Suprapubic skin (tissue), 4 donors: ENCODE measurements at places on chromosomes 3 and 15. TPM values are rescaled to one million over a fixed set of nuclear protein-coding genes. Genes with fewer than 3 reads are reported as not detected.

DNA sequence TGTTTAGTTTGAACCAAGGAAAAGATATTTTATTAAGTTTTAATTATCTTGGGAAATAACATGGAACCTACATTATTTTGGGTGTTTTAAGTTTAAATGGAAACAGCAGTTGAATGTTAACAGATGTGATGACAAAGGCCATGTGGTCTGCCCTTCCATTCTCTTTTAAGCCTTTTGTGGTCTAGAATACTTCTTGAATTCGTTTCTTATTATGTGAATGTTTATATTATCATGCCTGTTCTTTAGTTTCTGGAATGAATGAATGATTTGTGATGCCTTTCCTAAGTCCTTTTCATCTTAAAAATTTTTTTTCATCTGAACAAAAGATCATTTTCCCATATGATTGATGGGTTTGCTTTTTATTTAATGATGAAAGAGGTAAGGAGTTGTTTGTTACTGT is 44.6 kb downstream of the SNRK start:
- no peak for DNase-seq

- DNase-seq, result no peak
These were observed 238.7 kb downstream of the ISL2 start for GRCh38 chr15:76575274-76575673.

DNA sequence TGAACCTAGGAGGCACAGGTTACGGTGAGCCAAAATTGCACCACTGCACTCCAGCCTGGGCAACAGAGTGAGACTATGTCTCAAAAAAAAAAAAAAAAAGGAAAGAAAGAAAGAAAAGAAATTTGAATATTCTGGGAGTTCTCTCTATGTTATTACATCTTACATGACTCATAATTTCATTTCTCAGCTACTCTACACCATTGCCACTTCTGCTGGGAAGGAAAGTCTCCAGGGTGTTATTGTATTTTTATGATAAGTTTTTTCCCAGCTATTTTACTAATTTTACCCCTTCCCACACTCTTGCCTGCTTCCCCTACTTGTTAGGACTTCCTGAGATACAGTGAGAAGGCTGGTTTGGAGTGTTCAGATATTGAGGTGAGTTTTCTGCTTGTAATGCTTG is 69.7 kb upstream of the UMPS start:
- DNase-seq, result no peak

GRCh38 chr15:69591905-69592508 is 139.4 kb downstream of the RPLP1 start:
- DNase-seq, result no peak

- no peak for DNase-seq
These were observed 211.8 kb downstream of the NAALADL2 start for GRCh38 chr3:175070946-175071345.

DNA sequence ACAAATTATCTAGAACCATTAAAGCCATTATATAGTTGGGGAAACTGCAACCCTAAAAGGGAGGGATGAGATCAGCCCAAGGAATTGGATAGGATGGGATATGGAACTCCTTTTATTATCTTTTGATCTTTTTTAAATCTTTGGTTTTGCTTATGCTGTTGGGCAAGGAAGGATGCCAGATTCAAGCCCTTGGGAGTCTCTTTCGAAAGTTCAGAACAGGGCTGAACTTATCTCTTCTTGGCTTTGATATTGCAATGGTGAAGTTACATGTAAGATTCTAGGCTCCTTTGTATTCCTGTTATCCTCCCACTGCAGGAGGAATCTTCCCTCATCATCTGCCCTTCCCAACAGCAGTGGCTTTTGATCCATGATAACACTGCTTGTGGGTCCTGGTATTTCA is 10.0 kb upstream of the SLC22A13 start:
- no peak for DNase-seq

DNA sequence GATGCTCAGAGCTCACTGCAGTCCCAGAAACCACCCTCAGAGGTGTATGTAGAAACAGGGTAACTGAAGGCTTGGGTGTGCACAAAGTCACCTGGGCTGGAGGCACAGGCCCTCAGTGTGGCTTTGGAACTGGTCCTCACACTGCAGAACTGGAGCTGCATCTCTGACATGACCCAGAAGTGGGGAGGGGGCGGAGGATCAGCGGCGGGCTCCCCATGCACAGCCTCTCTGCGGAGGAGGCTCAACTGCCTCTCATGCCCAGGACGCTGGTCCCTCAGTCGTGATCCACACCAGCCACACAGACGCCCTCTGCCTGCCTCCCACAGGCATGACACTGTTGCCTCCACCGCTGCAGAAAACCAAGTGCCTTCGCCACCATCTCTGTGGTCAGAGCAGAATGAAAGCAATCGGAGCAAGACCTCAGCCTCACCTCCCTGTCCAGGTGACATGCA is 73.7 kb downstream of the TM2D3 start:
- DNase-seq, result no peak

DNA sequence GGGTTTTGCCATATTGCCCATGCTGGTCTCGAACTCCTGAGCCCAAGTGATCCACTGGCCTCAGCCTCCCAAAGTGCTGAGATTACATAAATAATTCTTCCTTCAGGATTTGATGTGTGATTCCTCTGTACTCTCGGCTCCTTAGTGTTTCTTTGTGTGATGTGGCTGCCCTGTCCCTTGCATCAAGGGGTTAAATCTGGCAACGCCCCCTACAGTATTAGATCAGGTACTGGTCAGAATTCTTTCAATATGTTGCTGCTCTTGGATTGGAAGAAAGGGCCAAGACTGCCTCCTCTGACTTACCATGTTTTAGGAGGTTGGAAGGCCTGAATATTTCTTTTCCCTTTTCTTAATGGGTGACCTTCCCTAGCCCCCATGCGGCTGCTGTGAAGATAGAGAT is 390.6 kb upstream of the WNT5A start:
- DNase-seq, result no peak

GRCh38 chr3:33889394-33890039 is 91.1 kb downstream of the PDCD6IP start:
- DNase-seq, result no peak

- DNase-seq, result no peak
These were observed 44.4 kb downstream of the COL6A5 start for GRCh38 chr3:130389743-130390478.

DNA sequence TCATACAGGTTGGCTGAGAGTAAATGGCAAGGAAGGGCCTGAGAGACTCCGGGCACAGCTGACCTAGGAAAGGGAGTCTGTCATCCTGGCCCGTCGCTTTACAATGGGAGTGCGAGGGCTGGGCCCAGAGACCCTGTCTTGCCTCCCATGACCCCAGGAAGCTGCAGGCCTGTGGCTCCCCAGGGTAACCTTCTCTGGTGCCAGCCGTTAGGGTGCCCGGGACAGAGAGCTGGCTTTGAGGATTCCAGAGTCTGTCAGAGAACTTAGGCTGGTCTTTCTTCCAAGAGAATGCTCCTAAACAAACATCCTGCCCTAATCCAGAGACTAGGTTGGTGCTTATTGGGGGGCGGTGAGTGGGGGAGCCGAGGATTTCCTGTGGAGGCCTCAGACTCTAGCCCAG is 18.5 kb downstream of the ZNF710 start:
- DNase-seq, result no peak

- no peak for DNase-seq
These were observed 33.1 kb upstream of the PARL start for GRCh38 chr3:183917776-183918175.

DNA sequence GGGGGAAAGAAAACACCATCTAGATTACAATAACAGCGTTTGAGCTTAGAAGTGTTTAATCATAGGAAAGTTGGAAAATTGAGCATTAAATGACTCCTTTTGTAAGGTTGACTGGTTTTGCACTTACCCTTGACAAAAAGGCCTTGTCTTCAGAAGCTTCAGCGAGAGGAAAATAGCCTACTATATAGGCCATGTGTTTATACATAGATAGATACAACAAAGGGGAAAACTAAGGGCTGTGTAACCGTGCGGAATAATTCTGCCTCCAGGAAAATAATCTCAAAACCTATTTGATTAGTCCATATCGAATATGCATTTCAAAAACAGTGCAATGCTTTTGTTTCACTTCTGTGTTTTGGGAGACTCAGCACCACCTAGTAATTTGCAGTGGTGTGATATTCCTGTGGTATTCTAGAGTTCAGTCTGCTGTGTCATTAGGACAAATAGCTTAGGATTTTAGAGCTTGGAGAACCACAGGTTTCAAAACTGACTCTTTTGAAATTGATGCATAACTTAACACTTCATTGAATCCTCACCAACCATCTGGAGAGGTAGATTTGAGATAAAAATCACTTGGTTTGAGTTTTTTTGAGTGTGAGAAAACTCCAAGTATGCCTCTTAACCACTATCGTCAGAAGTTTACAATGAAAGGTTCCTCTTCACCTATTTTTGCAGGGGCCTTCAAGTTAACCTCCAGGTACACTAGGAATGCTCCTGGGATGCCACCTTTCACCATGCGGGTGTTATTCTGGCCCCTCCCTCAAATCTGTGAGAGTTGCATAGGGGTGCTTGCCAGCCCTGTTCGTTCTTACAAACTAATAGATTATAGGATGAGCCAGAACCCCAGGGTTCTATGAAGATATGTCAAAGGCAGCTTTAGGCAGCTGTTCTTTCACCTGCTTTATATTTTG is 1.9 kb downstream of the ARHGAP31 start:
- DNase-seq, result no peak

DNA sequence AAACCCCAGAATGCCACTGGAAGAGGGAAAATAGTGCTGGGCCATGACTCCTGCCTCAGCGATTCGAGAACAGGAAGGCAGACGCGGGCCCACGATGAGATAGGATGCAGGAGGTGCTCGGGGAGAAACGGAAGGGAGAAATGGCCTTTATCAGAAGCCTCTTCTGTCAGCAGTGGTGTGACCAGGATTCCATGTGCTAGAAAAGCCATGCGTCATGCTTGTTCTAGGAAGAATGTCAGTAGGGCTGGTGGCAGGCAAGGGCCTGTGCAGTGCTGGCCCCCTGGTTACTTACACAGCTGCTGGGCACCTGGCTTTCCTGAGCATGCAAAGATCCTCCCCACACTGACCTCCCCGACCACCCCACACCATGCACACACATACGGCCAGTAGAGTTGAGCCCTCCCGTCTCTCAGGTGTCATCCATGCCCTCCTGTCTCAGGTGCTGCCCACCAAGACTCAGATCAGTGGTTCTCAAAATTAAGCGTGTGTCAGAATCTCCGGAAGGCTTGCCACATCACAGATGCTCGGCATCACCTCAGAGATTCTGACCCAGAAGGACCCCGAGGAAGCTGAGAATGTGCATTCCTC is 106.7 kb downstream of the ADAMTS17 start:
- DNase-seq, result no peak

DNA sequence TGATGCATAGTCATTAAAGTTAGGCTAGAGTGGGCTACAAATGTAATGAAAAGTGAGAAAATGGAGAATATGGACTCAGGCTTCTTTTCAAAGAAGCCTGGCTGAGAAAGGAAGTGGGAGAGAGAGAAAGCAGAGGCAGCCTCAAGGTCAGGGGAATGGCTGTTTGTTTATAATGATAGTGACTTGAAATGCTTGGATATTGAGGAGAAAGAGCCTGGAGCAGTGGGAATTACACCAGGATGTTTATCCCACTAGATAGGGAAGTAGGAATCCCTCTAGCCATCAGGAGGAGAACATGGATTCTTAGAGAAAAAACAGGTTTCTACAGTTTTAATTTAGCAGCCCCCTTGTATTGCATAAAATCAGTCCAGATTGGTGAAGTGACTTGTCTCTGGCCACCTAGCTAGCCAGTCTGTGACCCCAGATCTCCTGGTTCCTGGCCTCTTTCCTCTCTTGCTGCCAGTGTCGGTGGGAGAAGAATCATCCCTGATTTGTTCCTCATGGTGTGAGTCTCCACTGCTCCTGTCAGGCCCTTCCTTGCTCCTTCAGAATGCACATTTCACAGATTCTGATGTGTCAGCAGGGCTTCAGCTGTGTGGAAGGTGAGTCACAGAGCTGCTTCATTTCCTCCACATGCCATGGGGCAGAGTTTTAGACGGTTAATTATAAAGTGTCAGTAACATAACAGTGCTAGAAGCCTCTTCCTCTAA is 32.9 kb downstream of the SEMA6D start:
- no peak for DNase-seq

DNA sequence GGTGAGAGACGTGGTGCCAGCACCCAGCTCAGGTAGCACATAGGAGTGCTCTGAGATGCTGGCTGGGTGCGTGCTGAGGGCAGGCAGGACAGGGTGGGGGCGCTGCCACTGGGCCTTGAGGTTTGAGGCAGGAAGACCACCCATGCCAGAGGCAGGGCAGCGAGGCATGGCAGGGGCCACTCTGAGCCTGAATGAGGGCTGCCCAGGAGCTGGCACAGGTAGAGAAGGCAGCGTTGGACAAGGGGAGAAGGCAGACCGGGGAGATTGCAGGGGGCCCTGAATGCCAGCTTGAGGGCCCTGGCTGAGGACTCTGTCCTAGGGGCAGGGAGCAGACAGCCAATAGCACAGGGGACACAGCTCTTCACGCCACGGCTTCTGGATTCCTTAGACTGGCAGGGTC is 50.2 kb downstream of the ADAMTS7 start:
- no peak for DNase-seq

GRCh38 chr15:39434163-39434562 is 146.7 kb upstream of the THBS1 start:
- DNase-seq, result no peak

GRCh38 chr3:94071713-94072284 is 8.9 kb downstream of the NSUN3 start:
- no peak for DNase-seq

- DNase-seq, result no peak
These were observed 721 bp downstream of the MYEF2 start for GRCh38 chr15:48177383-48177765.

GRCh38 chr3:123642182-123642956 is 57.5 kb upstream of the HACD2 start:
- DNase-seq, result no peak

DNA sequence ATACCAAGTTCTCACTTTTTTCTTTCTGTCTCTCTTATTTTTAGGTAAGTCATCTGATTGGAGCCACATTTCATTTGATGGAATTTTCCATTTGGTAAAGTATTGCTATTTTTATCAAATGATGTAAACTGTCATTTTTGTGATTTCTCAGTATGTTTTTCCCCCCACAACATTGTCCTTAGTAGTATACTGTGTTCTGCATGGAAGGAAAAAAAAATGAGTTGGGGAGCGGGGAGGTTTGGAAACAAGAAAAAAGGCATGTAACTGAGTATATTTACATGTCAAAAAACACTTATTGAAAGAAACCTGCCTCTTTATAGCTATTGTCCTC is 104.2 kb downstream of the FILIP1L start:
- DNase-seq, result no peak

DNA sequence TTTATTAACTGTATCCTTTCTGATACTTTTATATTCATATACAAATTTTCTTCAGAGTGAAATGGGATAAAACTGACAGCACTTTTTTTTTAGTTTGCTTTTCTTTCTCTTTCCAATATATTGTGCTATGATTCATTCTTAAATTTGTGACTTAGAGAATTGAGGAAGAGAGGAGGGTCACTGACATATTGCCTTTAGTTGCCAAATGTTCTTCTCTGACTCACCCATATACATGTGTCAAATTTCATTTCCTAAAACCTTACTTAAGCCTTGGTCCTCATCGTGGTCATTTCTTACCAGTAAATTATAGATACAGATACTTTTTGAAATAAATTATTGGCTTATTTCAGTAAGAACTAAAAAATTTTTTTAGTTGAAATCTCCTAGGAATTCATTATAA is 53.9 kb downstream of the CLASP2 start:
- DNase-seq, result no peak

The SPSB4 gene
- total RNA-seq, result not detected

The RPS17 gene
- total RNA-seq, result 1,246 TPM

The GHRL gene
- total RNA-seq, result not detected
